Substantia nigra (tissue), 51 donors: ENCODE measurements at places on chromosomes 5 and 9.

GRCh38 chr9:7982907-7983306 lies 183.3 kb upstream of the DMAC1 start:
- no peak for DNase-seq

GRCh38 chr5:154514331-154514730 lies 36.3 kb upstream of the HAND1 start:
- DNase-seq = no peak

- DNase-seq = no peak
Measured at GRCh38 chr9:136572003-136572827, 26.4 kb upstream of the NOTCH1 start.

GRCh38 chr5:21219251-21219650 lies 1231.3 kb upstream of the CDH18 start:
- no peak for DNase-seq

- DNase-seq = no peak
Measured at GRCh38 chr5:32325062-32325461, 12.3 kb upstream of the MTMR12 start.

DNA sequence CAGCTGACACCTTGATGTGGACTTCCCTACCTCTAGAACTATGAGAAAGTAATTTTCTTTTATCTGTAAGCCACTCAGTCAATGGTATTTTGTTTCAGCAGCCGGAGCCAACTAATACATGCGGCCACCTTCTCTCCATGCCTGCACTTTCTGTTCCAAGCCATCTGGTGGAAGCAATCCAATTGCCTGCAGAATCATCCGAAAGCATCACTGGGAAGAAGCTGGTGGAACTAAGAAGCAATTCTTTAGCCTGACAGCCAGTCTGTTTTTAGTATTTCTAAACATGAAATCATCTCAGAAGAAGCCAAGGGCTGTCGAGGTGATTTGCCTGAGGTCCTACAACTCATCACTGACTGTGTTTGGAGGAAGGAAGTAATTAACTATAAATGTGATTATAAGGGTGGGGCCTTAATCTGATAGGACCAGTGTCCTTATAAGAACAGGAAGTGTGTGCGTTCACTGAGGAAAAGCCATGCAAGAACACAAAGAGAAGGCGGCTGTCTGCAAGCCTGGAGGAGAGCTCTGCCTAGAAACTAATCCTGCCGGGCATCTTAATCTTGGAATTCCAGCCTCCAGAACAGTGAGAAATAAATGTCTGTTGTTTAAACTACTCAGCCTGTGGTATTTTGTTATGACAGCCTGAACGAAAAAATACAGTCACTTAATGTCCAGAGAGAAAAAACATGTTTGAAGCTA lies 49.1 kb downstream of the NXNL2 start:
- no peak for DNase-seq

DNA sequence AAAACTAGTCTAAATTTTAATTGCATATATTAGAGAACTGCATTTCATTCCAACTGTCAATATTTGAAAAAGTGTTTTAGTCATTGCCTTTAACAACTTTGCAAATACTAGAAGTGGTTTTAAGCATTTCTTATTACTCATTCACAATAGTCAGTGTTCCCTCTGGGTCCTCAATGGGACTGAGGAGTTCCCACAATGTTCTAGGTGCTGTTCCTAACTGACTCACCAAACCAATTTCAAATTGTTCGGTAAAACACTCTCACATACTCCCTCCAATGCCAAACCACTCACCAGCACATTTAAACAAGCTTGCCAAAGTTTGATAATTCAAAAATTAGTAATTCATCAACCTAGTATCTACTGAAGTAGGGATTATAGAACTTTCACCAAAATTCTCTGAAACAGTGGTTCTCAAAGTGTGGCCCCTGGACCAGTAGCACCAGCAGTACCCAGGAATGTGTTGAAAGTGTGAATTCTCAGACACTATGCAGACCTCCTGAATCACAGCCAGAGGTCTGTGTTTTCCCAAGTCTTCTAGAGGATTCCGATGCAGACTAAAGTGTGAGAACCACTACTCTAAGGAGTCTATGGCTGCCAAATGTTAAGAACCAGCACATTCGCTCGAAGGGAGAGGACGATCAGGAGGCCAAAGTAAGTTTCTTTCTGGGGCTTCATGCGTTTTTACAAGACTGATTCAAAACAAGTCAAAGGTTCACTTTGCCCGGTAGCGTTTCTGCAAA lies 72.8 kb downstream of the APBA1 start:
- no peak for DNase-seq

DNA sequence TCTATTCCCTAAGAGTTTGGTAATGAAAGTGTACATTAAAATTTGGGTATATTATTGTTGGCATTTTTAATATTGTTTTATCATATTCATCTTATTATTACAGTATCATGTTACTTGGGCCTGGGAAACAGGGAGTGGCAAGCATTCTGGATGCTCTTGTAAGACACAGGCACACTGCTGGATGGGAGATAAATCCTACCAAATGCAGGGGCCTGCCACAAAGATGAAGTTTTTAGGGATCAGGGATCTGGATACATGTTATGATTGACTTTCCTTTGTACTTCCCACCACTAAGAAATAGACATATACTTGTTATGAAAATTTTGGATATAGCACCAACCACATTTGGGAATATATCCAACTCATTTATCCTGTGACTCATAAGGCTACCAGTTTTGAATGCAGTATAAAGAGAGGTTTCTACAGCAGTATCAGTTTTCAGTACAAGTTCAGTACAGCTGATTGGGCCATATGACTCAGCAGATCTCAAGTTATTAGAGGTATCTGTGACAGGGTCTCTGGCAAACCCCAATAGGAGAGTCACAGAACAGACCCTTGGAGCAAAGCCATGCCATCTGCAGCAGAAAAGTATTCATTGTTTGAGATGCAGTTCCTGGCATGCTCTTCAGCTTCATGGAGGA lies 360.1 kb downstream of the DMAC1 start:
- DNase-seq = no peak

- no peak for DNase-seq
Measured at GRCh38 chr5:110304176-110304575, 422.3 kb downstream of the TMEM232 start.

DNA sequence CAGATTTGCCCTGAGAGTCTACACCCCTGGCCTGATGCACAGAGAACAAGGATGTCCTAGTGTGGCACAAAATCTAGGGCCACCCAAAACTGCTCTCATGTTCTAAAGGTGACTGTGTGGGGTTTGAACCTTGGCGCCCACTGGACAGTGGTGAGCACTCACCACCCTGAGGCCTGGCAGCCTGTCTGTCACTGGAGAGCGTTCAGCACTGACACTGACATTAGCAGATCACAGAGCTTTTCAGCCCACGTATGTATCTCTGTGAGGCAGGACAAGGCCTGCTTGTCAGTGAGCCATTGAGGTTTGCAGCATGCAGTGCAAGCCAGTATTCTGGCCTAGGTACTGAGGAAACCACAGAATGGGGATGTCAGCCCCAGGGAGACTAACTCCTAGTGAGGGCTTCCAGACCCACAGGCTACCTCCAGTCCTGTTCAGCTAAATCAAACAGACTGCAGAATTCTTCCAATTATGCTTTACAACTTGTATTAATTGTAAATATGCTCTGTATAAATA lies 38.9 kb upstream of the SLC2A8 start:
- no peak for DNase-seq

DNA sequence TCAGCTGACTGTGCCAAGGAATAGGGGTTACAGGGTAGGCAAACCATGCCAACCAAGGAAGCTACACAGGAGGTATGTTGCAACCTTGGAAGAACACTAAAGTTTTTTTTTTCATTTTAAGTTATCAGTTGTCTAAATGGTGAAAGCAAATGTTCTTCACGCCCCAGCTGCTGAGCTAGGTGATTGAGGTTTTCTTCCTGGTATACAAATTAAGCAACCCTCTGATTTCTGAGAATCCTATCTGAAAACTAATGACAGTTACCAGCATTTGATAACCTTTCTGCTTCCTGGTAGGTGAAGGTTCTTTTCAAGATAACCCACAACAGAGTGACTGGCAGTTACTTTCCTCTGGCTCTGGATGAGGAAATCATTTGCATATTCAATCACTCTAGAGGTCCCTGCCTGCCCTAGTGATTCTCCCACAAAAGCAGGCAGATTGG lies 194.9 kb downstream of the ATP10B start:
- DNase-seq = no peak

GRCh38 chr5:135547590-135548254 lies 12.0 kb upstream of the NEUROG1 start:
- no peak for DNase-seq

GRCh38 chr5:92371171-92371888 lies 988.2 kb upstream of the ARRDC3 start:
- DNase-seq = no peak

DNA sequence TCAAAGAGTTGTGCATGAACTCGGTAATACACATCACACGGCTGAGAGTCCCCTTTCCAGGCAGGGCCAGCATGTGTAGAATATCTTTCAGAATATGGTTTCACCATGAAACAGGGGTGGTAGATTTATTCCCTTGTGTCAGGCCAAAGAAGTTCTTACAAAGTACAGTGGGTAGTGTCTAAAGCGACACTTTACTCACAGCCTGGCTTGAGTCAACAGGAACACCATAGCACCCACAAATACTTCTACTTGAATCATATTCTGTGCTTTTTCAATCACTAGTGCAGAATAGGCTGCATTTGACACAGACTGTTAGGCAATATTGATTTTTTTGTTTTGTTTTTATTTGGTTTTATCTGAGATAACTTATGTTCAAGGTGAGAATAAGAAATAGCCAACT lies 12.6 kb downstream of the LSM11 start:
- no peak for DNase-seq

DNA sequence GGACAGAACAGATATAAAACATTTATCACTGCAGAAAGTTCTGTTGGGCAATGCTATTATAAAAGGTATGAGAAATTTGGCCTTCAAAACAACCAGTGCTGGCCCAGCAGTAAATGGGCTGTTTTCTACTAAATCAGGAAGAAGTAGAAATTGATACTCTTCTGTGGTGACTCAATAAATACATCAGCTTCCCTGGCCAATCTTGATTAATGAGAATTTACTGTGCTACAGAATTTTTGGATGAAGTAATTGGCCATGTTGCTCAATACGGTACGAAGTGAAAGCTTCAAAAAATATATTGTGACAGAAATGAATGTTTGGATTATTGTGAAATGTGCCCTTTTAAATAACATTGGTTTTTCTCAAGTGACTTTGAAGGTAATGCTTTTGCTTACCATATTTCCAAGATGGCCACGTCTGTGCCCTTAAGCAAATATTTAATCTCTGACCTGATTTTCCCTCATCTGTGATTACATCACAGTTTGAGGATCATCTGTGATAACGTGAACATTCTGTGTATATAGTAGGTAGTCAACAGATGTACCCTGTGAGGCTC lies 4.2 kb downstream of the DNAJA1 start:
- DNase-seq = no peak

DNA sequence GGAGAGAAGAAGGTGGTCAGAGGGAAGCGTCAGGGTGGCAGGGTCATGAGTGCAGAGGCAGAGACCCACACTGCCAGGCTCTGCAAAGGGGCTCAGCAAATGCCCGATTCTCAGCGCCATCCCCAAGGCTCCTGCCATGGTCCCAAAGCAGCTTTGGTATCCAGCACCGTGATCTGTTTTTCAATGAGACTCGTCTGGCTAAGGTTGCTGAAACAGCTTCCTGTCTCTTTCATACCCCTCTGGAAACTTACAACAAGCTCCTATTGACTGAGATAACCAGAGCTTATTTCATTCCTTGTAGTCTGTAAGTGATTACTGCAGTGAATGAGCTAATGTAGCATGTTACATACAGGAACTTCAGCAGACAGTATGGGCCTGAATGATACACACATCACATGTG lies 568.6 kb upstream of the DAP start:
- DNase-seq = no peak
